SK-N-SH (cell line): ENCODE measurements at places on chromosomes 4 and X. TPM values are rescaled to one million over a fixed set of nuclear protein-coding genes. Genes with fewer than 3 reads are reported as not detected.

DNA sequence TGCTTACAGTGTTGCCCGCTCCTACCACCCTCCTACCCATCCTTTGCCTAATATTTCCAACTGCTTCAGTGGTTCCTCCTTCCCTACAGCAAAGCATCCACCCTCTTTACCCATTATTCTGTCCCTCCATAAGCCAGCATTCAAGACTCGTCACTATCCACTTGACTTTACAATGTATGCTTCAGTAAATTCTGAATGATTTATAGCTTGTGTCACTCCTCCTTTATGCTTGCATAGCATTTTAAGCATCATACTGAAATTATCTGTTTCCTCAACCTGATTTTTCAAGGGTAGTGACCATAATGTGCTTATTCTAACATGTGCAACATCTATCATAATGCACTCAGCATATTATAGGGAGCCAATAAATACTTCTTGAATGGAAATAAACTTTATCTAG, 365.5 kb downstream of the RAB28 start:
- peaks cover 2% of the 10 kb centered on the region; the same call in 1 of the 2 replicates for H3K4me1 ChIP-seq
- no peaks in the 10 kb centered on the region for H3K36me3 ChIP-seq
- DNase-seq = no peak
- no peak overlapping the region for H3K4me3 ChIP-seq
- no peak overlapping the region for H3K27ac ChIP-seq

- H3K4me1 ChIP-seq = no peaks in the 10 kb centered on the region; the same call in none of the 2 replicates
- no peaks in the 10 kb centered on the region for H3K27me3 ChIP-seq
- H3K27ac ChIP-seq = no peak overlapping the region
- no peaks in the 10 kb centered on the region for H3K36me3 ChIP-seq
- H3K4me3 ChIP-seq = no peak overlapping the region
These were observed 15.4 kb downstream of the ANXA3 start for GRCh38 chr4:78566834-78567499.

DNA sequence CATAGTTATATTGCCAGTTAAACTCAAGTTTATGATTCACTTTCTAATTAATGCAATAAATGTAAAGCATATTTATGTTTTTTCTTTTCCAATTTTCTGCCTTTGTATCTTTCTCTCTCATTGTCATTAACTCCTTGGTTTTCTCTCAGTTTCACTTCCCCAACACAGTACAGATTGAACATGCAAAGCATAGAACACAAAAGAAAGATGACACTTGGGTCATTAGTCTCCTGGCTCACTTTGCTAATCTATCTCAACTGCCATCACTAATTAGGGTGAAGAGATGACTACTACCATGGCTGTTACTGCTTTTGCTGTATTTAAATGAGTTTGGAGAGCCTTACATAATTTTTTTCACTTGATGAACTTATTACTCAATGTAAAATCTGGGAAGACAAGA, 12.3 kb upstream of the NAA11 start:
- H3K36me3 ChIP-seq = no peaks in the 10 kb centered on the region
- H3K27me3 ChIP-seq = no peaks in the 10 kb centered on the region
- H3K4me3 ChIP-seq = no peak overlapping the region
- no peaks in the 10 kb centered on the region for H3K4me1 ChIP-seq
- H3K27ac ChIP-seq = no peak overlapping the region

- H3K4me1 ChIP-seq = no peaks in the 10 kb centered on the region
- no peak for DNase-seq
- H3K36me3 ChIP-seq = no peaks in the 10 kb centered on the region
- H3K4me3 ChIP-seq = no peak overlapping the region
- H3K27ac ChIP-seq = no peak overlapping the region
These were observed 139.7 kb downstream of the COL25A1 start for GRCh38 chr4:109162759-109163158.

DNA sequence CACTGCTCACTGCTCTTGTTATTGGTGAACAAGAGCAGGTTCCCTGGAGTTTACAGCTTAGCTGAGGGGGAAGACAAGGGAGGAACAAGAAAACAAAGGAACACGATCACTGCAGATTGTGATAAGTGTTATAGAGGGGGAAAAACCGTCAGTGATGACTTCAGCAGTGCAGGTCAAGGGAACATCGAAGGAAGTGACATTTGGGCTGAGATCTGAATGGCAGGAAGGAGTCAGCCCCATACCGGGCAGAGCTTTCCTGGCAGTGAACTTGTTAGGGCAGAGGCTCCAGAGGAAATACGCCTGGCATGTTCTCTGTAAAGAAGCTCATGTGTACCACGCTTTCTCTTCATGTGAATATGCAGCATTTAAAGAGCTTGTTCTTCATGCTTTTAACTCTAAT, 78.1 kb downstream of the LDB2 start:
- no peak overlapping the region for H3K4me3 ChIP-seq
- no peaks in the 10 kb centered on the region for H3K27me3 ChIP-seq
- H3K27ac ChIP-seq = no peak overlapping the region
- no peak for DNase-seq

DNA sequence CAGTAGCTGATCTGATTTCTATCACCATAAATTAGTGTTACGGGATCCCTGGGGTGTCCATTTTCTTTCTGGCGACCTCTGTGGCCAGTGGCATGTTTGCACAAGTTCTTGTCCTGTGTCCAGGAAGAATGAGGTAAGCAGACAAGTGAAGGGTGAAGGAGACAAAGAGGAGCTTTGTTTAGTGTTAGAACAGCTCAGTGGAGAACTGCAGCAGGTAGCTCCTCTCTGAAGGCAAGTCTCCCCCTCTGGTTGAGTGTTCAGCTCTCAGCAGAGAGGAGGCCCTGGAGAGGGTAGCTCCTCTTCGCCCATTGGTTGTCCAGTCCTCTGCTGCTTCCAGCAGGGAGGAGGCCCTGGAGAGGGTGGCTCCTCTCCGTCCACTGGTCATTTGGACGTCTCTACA, 47.2 kb downstream of the DMP1 start:
- no peak for DNase-seq
- no peaks in the 10 kb centered on the region for H3K36me3 ChIP-seq
- H3K4me3 ChIP-seq = no peak overlapping the region
- H3K27me3 ChIP-seq = no peaks in the 10 kb centered on the region

GRCh38 chrX:11665168-11666111, at the start of gene ARHGAP6:
TSS of gene ARHGAP6 (minus strand) at chrX:11665920. CDS start at chrX:11664828, 1,092 bp downstream.
- no peaks in the 10 kb centered on the region for H3K36me3 ChIP-seq
- H3K27me3 ChIP-seq = peaks cover 42% of the 10 kb centered on the region; the same call in 1 of the 2 replicates
- no peak within 1 kb of the TSS for H3K27ac ChIP-seq
- no peaks in the 10 kb centered on the region for H3K4me1 ChIP-seq

DNA sequence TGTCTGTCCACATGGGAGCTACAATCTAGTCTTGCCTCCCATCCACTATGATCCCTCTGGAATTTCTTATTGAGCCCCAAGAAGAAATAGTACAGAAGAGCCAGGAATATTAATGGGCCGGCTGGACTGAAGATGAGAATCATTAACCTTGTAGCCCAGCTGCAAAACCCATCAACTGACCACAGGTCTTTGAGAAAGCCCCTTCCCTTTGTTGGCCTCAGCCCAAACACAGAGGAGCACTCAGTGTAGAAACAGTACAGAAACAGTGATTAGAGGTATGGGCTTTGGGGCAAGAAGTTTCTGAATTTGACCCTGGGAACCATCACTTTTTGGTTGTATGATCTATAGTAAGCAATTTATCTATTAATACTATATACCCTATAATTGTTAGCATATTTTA, 76.8 kb upstream of the RAB40AL start:
- no peaks in the 10 kb centered on the region for H3K4me1 ChIP-seq
- H3K4me3 ChIP-seq = no peak overlapping the region
- H3K27ac ChIP-seq = no peak overlapping the region
- 0 out of 2 replicates have a peak, but pooled peaks cover 2% of the 10 kb centered on the region for H3K36me3 ChIP-seq
- no peaks in the 10 kb centered on the region for H3K27me3 ChIP-seq

- H3K27me3 ChIP-seq = no peaks in the 10 kb centered on the region
- H3K36me3 ChIP-seq = peaks cover 11% of the 10 kb centered on the region
- DNase-seq = no peak
- H3K4me1 ChIP-seq = peaks cover 65% of the 10 kb centered on the region
- no peak overlapping the region for H3K4me3 ChIP-seq
These were observed 46.9 kb downstream of the TET2 start for GRCh38 chr4:105193536-105193935.

GRCh38 chrX:153164733-153165132, 14.4 kb upstream of the MAGEA1 start:
- no peaks in the 10 kb centered on the region for H3K4me1 ChIP-seq
- no peaks in the 10 kb centered on the region for H3K36me3 ChIP-seq
- no peak for DNase-seq
- no peak overlapping the region for H3K4me3 ChIP-seq
- no peak overlapping the region for H3K27ac ChIP-seq

DNA sequence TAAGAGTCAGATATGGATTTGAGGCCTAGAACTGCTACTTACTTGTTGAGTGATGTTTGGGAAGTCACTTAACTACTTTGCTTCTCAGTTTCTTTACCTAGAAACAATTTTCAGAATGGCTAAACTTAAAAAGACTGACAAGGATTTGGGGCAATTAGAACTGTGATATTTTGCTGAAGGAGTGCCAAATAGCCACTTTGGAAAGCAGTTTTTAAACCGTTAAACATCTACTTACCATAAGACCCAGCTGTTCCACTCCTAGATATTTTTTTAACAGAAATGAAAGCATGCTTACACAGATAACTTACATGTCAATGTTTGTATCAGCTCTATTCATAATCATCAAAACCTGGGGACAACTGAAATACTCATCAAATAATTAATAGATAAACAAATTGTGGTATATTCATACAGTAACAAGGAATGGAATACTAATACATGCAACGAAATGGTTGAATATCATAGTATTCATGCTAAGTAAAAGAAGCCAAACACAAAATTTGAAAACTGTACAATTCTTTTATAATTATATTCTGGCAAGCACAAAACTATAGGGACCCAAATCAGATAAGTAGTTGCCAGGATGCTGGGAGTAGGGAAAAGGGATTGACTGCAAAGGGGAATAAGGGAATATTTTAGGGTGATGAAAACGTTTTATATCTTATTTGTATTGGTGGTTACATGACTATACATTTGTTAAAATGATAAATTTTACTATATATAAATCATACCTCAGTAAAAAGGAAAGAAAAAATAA, 24.0 kb downstream of the RPA4 start:
- H3K4me1 ChIP-seq = no peaks in the 10 kb centered on the region
- H3K27me3 ChIP-seq = no peaks in the 10 kb centered on the region
- H3K36me3 ChIP-seq = no peaks in the 10 kb centered on the region
- no peak overlapping the region for H3K4me3 ChIP-seq
- peak overlapping the region; percentile 51; the same call in 1 of the 2 replicates for H3K27ac ChIP-seq

- H3K4me1 ChIP-seq = no peaks in the 10 kb centered on the region
- no peak overlapping the region for H3K4me3 ChIP-seq
- H3K27me3 ChIP-seq = no peaks in the 10 kb centered on the region
- no peaks in the 10 kb centered on the region for H3K36me3 ChIP-seq
- H3K27ac ChIP-seq = no peak overlapping the region
- no peak for DNase-seq
These were observed 139.0 kb upstream of the JADE1 start for GRCh38 chr4:128670513-128670912.

GRCh38 chr4:118798658-118799057, 37.3 kb downstream of the SEC24D start:
- H3K36me3 ChIP-seq = peaks cover 83% of the 10 kb centered on the region
- H3K27ac ChIP-seq = no peak overlapping the region
- H3K27me3 ChIP-seq = no peaks in the 10 kb centered on the region
- DNase-seq = peak; percentile 27
- H3K4me3 ChIP-seq = no peak overlapping the region

GRCh38 chr4:38519666-38520065, 144.3 kb upstream of the KLF3 start:
- H3K4me1 ChIP-seq = peaks cover 4% of the 10 kb centered on the region
- no peaks in the 10 kb centered on the region for H3K36me3 ChIP-seq
- no peak overlapping the region for H3K4me3 ChIP-seq
- no peak for DNase-seq

DNA sequence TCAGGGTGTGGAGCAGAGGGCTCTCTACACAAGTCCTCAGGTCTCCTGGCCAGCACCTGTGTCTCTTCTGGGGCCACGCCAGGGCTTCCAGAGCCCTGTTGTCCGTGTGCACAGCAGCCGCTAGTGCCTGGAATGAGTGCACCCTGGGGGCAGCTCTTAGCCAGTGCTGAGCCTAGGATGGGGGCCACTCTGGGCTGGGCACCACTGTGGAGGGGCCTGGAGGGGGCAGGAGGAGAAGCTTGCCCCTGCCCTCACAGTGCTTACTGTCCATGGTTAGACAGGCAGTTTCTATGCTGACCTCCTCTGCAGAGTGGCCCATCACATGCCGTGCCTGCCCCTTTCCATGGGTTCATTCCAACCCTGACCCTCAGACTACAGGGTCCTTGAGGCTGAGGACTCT, 42.7 kb upstream of the GRPEL1 start:
- no peaks in the 10 kb centered on the region for H3K36me3 ChIP-seq
- no peak overlapping the region for H3K4me3 ChIP-seq
- H3K4me1 ChIP-seq = no peaks in the 10 kb centered on the region
- no peaks in the 10 kb centered on the region for H3K27me3 ChIP-seq
- H3K27ac ChIP-seq = no peak overlapping the region

- no peak overlapping the region for H3K27ac ChIP-seq
- H3K27me3 ChIP-seq = no peaks in the 10 kb centered on the region
- no peaks in the 10 kb centered on the region for H3K4me1 ChIP-seq
- H3K4me3 ChIP-seq = no peak overlapping the region
- no peak for DNase-seq
- no peaks in the 10 kb centered on the region for H3K36me3 ChIP-seq
These were observed 75.2 kb downstream of the ARHGEF38 start for GRCh38 chr4:105627620-105628019.

GRCh38 chrX:19462879-19463278, 52.4 kb downstream of the MAP3K15 start:
- H3K4me3 ChIP-seq = no peak overlapping the region
- H3K27ac ChIP-seq = no peak overlapping the region
- H3K27me3 ChIP-seq = peaks cover 36% of the 10 kb centered on the region

GRCh38 chr4:78517050-78517652, 34.4 kb upstream of the ANXA3 start:
- no peaks in the 10 kb centered on the region for H3K4me1 ChIP-seq
- peaks cover 28% of the 10 kb centered on the region for H3K36me3 ChIP-seq
- peak; percentile 33 for DNase-seq
- H3K4me3 ChIP-seq = no peak overlapping the region
- H3K27me3 ChIP-seq = no peaks in the 10 kb centered on the region

- H3K27me3 ChIP-seq = no peaks in the 10 kb centered on the region
- no peak overlapping the region for H3K27ac ChIP-seq
- no peaks in the 10 kb centered on the region for H3K4me1 ChIP-seq
- H3K4me3 ChIP-seq = no peak overlapping the region
- DNase-seq = no peak
These were observed 177.3 kb downstream of the ARHGAP10 start for GRCh38 chr4:147909225-147909624.

GRCh38 chr4:141768954-141769353, 132.6 kb downstream of the IL15 start:
- H3K4me3 ChIP-seq = no peak overlapping the region
- no peaks in the 10 kb centered on the region for H3K36me3 ChIP-seq
- H3K4me1 ChIP-seq = peaks cover 6% of the 10 kb centered on the region
- H3K27ac ChIP-seq = peak overlapping the region; percentile 49

DNA sequence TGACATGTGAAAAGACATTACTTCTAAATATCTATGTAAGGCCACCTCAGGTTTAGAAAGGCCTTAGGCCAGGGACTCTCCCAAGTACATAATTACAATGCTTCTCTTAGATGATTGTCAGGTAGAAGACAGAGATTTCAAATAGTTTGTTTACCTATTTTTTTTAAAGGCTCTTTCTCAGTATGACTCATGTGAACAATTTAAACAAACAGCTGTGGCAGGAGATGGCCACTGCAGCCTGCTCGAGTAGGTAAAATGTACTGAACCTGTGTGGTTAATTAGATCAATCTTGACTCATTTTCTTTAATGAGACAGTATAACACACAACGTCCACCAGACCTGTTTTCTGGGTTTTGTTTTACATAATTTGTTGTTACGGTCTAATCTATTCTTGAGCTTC, 50.2 kb downstream of the LEF1 start:
- H3K27ac ChIP-seq = no peak overlapping the region
- DNase-seq = no peak
- H3K4me1 ChIP-seq = no peaks in the 10 kb centered on the region
- H3K36me3 ChIP-seq = no peaks in the 10 kb centered on the region

The TMSB15C gene
- polyA plus RNA-seq = 2.9 and 4.4 TPM in 2 replicates

The GPR119 gene
- polyA plus RNA-seq = not detected in 2 replicates
